Activated naive CD8-positive, alpha-beta T cell treated with anti-CD3 and anti-CD28 coated beads, Interleukin-2, amount 50 U/mL, for 24 hours (primary cell): ENCODE measurements at places on chromosomes 2 and 18.

- DNase-seq: no peak
Observed at GRCh38 chr2:111022633-111023032, 98.1 kb upstream of the BCL2L11 start.

- no peak for DNase-seq
Observed at GRCh38 chr2:57878866-57879210, 167.8 kb upstream of the VRK2 start.

- DNase-seq: no peak
Observed at GRCh38 chr2:109285244-109285651, 156.2 kb downstream of the SH3RF3 start.

- no peak for DNase-seq
Observed at GRCh38 chr2:147714582-147714981, 130.2 kb upstream of the ACVR2A start.

GRCh38 chr2:241798081-241798630 is 10.8 kb upstream of the NEU4 start:
- no peak for DNase-seq

DNA sequence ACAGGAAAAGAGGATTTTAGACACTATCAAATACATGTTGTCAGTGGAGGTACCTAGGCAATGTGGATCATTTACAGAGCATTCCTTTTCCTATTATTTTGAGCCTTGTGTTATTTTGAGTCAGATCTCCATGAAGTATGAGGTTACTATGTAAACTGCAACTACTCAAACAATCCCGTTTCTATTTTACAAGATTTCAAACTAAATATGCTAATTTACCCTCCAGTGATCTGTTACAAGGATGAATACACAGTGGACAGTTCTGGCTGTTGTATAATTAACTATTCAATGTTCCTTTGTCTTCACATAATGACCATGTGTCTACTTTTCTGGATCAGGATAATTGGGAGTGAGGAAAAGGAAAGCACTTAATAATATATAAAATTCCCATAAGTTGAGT is 4.6 kb downstream of the HOXD1 start:
- DNase-seq: no peak

DNA sequence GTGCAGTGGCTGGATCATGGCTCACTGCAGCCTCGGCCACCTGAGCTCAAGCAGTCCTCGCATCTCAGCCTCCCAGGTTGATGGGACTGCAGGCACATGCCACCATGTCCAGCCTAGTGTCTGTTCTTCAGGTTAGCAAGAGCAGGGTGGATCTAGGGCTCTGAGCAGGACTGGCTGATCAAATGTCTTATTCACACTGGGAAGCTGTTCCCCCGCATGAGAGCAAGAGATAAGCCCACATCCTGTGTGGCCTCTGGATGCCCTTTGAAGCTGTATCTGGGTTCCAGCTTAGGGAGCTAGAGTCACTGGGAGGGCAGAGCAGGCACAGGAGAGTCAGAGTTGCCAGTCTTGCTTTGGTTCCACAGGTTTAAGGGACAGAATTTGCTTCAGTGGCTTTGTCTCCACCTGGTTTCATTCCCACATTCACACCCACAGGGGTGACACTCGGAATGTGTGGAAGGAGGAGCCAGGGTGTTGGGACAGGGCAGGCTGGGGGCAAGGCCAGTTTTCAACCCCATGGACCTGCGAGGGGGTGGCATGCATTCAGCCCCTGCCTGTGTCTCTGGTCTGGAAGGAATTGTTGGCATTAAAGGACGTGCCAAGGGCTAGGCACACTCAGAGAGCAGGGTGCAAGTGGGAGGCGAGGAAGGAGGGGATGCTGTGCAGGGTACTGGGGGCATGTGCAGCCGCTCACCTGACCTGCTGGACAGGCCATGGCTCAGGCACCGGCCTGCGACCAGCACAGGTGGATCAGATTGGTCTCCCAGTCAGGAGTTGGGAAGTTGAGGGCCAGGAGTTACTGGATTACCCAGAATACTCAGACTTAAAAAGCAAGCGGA is 24.5 kb downstream of the PTPN18 start:
- peak; percentile 25 for DNase-seq

DNA sequence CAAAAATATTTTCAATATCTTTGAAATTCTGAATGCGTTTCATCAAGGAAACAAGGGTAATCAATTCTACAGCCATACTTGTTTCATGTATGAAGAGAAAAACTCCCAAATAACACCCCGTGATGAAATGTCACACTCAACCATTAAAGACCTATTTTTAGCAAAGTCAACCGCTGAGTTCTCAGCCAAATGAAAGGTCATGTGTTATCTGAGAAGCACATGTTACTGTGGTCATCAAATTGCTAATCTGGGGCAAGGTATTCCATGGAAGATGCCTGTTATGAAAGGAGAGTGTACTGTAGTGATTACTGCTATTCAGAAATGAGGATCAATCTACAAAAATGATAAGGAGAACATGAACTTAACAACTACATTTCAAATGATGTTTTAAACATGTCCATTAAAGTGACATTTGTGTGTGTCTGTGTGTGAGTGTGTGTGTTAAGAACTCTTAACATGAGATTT is 126.7 kb downstream of the BCL2 start:
- no peak for DNase-seq

DNA sequence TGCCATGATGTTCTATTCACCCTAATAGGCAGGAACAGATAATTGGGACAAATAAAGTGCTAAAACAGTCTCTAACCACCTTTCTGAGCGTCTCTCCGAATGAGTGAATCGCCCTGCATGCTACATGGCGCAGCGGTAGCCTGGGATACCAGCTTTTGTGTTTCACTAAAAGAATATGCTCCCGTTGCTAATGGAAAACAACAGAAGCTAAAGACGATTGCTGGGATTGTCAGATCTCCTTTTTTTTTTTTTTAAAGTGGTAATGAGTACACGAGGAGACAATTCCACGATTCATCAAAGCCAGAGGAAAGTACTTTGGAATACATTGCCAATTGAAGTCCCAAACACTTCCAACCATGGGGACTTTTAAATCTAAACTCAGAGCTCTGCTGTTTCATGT is 1815.3 kb upstream of the CELF4 start:
- no peak for DNase-seq

GRCh38 chr2:15520346-15520745 is 40.8 kb downstream of the NBAS start:
- no peak for DNase-seq

DNA sequence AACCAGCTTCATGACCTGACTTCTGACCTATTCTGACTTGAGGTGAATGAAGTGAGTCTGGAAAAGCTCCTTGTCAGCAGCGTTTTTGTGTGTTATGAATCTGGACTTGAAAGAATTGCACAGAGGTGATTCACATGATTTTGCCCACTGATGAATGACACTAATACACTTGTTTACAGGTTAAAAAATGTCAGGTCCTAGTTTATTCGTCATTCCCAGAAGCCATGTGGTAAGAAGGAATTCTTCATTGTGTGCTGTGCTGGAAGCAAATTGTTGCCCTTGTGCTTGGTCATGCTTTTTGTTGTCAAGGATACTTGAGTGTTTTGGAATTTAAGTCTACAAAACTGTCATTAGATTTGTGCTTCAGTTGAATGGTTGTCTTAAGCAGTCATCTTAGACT is 15.5 kb downstream of the SEC11C start:
- DNase-seq: no peak

DNA sequence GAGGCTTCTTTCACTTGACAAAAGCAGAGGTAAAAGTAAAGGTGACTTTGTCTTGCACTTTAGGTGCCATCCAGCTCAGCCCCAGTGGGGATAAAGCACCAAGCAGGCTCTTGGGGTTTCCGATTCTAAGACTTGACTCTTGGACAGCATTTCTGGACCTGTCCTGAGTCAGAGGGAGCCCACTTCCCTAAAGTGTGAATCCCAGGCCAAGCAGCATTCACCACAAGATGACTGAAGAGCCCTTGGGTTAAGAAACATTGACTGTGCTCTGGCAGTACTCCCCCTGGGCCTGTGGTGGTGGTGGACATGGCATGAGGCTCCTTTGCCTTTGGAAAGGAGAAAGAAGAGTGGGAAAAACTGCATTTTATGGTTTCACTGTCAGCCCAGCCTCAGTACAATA is 638.0 kb upstream of the VRK2 start:
- DNase-seq: no peak

DNA sequence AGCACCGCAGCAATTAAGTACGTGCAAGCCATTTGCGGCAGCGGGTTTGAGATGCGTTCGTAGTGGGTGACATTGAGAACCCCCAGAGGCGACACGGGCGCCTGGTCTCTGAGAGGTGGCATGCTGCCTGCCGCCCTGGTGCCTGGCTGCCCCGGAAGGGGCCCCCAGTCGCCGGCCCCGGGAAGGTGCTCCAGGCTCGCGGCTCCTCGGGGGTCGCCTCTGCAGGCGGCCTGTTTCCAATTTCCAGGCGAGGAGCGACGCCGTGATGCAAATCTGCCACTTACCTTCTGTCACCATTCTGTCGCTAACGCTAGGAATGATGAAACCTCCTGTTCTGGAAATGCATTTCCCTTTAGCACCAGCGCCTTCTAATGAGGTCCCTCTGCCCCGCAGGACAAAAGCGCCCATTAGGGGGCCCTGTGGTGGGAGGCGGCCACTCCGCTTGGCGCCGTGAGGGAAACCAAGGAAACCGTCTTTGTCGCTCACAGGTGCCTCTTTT is 13.0 kb downstream of the KIF5C start:
- peak; percentile 14 for DNase-seq

GRCh38 chr2:157840568-157841156 is 35.5 kb downstream of the ACVR1 start:
- DNase-seq: no peak

- DNase-seq: no peak
Observed at GRCh38 chr2:241892299-241893137, 23.0 kb downstream of the RTP5 start.
